ENCODE measurements at places on chromosomes 4 and X. TPM values are rescaled to one million over a fixed set of nuclear protein-coding genes. Genes with fewer than 3 reads are reported as not detected.

DNA sequence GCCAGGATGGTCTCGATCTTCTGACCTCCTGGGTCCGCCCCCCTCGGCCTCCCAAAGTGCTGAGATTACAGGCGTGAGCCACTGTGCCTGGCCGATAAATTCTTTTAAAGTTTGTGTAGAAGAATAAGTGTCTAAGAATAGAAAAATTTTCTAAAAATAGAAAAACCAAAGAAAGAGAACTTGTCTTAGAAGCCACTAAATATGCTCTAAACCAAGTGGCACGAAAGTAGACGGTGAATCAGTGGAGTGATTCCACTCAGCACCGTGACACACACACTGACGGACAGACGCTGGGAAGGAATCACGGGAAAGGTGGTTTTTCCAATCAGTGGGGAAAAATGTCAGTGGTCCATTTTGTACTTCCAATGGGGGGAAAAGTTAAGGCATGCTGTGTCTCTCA is 72.7 kb upstream of the PSAPL1 start:
- DNase-seq = no peak

DNA sequence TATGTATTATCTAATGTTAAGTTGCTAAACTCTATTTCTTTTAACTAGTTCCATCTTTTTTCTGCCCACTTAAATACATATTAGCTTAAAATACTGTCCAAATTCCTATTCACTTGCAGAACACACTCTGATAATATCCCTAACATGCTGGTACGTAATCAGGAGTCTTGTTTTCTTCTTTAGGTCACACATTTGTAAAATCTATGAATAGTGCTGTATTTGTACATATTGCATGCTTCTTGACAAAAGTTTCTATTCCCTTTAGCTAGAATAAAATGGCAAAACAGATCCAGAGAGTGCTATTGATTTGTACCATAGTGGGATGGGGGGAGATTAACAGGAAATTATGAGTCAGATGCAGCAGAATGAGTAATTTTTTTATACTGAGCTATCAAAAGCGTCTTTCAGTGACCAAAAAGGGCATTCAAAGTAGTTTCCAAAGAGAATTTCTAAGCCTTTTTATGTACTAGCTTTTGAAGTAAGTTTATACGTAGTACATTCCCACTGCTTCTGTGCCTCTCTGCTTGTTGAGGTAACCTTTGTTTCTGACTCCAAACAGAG is 126.5 kb downstream of the PTPN13 start:
- DNase-seq = no peak

DNA sequence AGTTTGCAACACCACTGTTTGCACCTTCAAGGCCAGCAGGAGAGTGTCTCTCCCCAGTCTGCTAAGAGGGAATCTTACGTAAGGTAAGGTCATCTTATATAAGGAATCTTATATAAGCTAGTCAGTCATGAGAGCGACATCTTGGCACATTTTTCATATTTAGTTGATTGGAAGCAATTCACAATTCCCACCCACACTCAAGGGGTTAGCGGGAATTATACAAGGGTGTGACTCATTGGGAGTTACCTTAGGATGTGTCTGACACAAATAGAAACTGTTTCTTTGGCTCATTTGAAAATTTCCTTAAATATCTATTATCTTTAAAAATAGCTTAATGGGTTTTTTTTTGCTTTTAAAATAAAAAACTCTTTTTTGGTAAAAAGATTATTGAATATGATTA is 62.1 kb upstream of the GRPR start:
- no peak for DNase-seq

DNA sequence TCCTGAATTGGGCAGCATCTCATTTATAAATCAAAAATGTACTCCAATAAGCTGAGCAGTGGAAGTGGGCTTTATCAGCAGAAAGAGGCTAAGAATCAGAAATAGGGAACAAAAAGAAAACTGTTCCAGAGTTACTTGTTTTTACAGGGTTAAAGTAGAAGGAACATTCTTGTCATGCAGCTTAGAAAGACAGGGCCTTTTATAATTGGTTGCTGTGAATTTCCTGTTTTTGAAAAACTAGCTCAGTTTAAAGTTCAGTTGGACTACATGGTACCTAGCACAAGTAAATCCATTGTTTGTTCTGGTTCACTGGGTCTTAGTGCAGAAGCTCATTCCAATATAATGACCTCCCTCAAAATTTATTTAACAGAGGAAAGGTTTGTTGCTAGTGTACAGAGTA is 200.8 kb downstream of the GRIA2 start:
- DNase-seq = no peak

- peak; percentile 23 for DNase-seq
Measured at GRCh38 chr4:80173401-80173800, 23.9 kb upstream of the PRDM8 start.

DNA sequence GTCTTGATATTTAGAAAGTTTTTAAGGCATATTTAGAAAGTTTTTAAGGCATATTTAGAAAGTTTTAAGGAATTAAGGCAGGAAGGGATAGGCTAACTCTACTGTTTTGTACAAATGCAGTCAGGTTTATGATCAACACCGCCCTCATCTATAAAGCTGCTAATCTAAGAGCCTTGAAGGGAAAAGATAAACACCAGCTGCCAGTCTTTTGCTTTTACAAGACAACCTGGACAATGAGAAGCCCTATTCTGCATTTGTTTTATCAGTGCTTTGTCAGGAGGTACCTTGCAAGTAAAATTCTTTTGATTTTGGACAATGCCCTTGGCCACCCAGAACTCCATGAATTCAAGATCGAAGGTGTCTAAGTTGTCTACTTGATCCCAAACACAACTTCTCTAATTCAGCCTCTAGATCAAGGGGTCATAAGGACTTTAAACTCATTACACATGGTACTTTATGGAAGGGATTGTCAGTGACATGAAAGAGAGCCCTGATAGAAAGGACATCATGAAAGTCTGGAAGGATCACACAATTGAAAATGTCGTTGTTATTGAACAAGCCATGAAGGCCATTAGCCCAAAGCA is 39.8 kb downstream of the IL15 start:
- no peak for DNase-seq

DNA sequence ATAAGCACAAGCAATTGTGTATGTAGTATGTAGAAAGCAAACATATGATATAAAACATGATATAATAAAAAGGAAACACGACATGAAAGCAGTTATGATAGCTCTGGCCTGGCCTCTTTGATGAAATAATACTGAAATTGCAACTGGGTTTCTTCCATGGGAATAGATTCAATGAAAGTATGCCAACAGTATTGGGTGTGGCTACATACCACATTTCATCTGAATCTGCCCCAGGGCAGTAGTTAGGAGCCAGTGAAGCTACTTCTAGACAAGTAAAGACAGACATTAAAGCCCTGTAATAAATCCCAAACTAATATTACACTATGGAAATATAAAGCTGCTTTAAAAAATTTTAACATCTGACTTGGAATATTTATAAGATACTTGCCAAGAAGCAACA is 207.3 kb downstream of the FBXW7 start:
- DNase-seq = peak; percentile 76

GRCh38 chr4:107931775-107932321 is 499 bp downstream of the CYP2U1 start:
- DNase-seq = no peak

GRCh38 chr4:105569057-105569865 is 16.8 kb downstream of the ARHGEF38 start:
- DNase-seq = no peak

GRCh38 chr4:33453916-33454315 is 2733.7 kb downstream of the PCDH7 start:
- no peak for DNase-seq

DNA sequence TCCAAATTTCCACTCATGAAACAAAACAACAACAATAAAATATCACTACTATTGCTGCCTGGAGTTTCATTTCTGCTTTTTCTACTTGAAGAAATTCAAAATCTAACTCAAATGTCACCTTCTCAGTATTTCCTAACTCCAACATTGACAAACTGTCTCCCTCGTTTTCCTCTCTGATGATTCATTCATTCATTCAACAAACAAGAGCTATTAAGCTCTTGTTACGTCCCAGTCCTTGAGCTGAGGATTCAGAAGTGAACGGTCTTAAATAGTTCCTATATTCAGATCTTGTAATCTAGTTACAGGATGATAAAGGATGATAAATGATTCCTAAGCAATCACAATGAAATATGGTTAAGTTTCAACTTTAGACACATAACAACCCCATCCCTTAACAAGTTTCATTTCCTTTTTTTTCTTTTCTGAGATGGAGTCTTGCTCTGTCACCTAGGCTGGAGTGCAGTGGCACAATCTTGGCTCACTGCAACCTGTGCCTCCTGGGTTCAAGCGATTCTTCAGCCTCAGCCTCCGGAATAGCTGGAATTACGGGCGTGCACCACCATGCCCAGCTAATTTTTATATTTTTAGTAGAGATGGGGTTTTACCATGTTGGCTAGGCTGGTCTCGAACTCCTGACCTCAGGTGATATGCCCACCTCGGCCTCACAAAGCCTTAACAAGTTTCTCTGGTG is 1.7 kb downstream of the SLC9B2 start:
- no peak for DNase-seq

RAB33A gene
- not detected for polyA plus RNA-seq

UGT2B28 gene
- not detected for polyA plus RNA-seq

FRMD7 gene
- 0.01 TPM for polyA plus RNA-seq

RHOXF2 gene
- polyA plus RNA-seq = not detected

SCARB2 gene
- polyA plus RNA-seq = 72.2 TPM

TLR10 gene
- 0.05 TPM for polyA plus RNA-seq

All from keratinocyte (primary cell).